GM23338 (cell line): ENCODE measurements at places on chromosomes 2 and 18.

- no peak for DNase-seq
These were observed 78.2 kb upstream of the UGP2 start for GRCh38 chr2:63763391-63763941.

GRCh38 chr2:185274718-185275484 is 463.7 kb upstream of the FSIP2 start:
- DNase-seq = no peak

DNA sequence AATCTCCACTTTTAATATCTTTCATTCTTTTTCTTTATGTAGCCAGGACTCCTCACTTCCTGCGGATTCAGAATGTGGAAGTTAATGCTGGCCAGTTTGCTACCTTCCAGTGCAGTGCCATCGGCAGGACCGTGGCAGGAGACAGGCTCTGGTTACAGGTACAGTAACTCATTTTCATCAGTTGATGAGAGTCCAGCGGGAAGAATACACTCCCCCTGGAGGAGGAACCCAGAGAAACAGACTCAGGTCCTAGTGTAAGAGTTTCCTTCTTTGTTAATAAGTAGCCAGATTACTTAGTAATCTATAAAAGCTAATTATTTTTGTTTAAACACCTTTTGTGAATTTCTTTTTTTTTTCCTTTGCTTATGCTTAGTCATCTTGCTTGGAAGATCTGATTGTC is 359.4 kb downstream of the PTPRM start:
- peak; percentile 74 for DNase-seq

GRCh38 chr2:142876423-142876822 is 1.0 kb upstream of the KYNU start:
- no peak for DNase-seq

DNA sequence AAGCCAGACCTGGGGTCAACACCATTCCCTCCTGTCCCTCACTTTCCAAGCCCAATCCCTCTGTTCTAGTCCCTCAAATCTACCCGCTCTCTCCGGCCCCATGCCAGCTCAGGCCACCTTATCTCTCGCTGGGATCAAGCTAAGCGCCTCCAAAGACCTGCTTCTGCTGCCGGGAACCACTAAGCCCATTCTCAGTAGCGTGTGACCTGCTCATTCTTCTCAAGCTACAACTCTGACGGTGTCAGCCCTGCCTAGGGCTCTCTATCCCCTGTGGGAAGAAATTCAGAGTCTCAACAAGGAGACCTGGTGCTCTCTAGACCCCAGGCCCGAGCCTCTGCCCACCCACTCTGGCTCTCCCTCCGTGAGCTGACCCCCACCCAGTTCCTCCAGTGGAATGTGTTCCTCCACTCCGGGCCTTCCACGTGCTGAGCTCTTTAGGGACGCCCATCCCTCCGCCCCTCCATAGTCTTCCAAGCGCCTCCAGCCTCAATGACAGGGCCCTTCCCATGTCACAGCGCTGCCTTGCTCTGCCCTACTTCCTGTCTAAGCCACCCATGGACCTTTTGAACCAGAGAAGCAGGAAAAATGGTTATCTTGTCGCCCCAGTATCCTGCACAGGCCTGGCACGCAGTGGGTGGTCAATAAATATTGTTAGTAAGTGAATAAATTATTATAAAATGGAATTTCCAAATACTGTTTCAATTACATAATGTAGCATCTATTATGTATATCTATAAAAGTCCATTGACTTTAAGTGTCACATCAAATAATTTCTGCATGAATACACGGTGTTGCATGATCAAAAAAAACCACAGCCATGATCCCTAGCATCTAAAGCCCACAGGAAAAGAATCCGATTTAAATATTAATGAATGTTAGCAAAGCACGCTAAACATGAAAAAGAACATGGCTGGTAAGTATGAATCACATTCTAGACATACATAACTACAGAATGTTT is 127.6 kb downstream of the ZNF516 start:
- DNase-seq = no peak

DNA sequence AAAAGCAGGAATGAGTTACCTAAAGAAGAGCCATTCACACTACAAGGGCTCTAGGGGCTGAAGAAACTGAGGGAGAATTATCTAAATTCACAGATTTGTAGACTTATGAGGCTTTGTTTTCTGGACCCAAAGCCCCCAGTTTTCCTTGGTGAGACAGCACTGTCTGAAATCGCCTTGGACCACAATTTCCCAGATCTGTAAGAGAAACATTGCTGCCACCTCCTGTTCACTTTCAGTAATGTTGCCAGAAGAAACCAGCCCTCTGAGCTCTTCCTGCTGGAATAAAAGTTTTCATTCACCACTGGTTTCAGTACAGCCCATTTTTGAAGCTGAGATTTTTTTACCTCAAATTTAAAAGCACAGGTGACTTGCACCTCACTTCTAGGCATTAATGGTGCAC is 169.2 kb downstream of the CDH20 start:
- DNase-seq = peak; percentile 84

GRCh38 chr18:9188359-9189231 is 52.0 kb downstream of the ANKRD12 start:
- DNase-seq = no peak

DNA sequence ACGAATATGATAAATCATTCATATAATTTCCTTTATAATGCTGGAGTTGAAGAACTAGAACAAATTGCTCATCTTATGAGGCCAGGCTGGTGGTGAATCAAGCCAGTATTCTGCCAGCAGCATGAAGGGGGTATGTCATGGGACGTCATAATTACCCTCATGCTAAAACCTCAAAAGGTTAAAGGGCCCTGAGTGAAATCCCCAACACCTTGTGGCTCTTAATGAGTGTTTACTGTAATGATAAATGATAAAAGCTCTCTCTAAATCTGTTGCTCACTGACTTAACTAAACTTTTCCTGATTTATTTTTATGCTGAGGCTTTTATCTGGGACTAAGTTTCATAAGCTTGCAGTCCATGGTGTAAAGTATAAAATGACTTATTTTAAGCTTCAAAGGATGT is 18.3 kb upstream of the NEDD4L start:
- no peak for DNase-seq

GRCh38 chr2:214837466-214837865 is 28.0 kb upstream of the BARD1 start:
- DNase-seq = peak; percentile 66

- no peak for DNase-seq
These were observed 19.4 kb downstream of the TMEM87B start for GRCh38 chr2:112074506-112074905.

DNA sequence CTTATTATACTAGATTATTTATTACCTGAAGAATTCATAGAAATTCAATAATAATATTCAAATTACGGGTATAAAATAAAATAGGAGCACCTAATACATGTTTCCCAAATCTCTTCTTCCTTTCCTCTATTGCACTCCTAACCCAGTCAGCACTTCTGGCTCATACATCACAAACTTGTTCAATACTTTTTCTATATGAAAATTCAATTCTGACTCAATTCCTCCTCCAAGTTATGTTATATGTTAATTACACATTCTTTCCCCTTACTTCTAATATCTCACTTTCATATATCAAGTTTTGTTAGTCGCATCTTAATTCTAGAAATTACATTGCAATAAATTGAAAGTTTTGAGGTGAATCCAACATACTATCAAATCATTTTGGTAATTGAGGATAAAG is 17.9 kb upstream of the COL3A1 start:
- no peak for DNase-seq

GRCh38 chr2:84919885-84920580 is 14.6 kb downstream of the TMSB10 start:
- no peak for DNase-seq
